Stomach (tissue), 19 donors: ENCODE measurements at places on chromosomes 5 and 9. TPM values are rescaled to one million over a fixed set of nuclear protein-coding genes. Genes with fewer than 3 reads are reported as not detected.
A peak's percentile ranks its signal among the peaks of the same experiment; 100 is the strongest.

DNA sequence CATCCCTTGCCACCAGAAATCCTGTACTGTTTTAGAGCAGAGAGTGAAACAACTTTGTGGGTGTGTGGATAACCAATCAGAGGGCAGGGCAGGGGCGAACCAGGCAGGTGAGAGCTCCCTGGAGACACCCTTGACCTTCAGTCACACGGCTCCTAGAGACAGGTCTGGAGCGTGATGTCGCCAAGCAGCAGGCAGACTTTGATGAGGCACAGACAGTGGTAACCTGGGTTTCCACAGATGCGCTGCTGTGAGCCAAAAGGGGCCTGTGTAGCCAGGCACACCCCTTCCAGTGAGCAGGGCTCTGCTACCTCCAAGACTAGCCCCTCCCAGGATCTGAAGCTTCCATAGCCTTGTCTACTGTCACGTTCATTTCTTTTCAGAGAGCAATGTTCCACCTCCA lies 317.8 kb upstream of the ADCY2 start:
- no peak overlapping the region for H3K4me3 ChIP-seq
- H3K27ac ChIP-seq = no peak overlapping the region
- no peak for DNase-seq
- no peaks in the 10 kb centered on the region for H3K4me1 ChIP-seq
- H3K36me3 ChIP-seq = no peaks in the 10 kb centered on the region

DNA sequence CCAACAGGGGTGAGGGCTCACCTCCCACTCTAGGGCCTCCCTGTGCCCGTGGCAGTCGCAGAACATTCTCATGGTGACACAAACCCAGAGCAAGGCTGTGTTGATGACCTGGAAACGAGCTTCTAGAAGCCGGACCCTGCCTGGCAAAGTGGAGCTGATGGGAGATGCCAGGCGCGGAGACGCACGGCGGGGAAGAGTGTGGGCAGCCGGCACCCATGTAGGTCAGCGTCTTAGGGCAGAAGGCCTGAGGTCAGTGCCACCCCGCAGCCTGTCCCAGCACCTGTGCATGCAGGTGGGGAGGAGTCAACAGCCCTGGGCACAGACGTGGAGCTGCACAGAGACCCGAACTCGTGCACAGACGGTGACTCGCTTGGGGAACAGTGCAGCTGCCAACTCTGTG lies 5.4 kb downstream of the SLC6A18 start:
- H3K36me3 ChIP-seq = no peaks in the 10 kb centered on the region
- no peak for DNase-seq
- H3K4me3 ChIP-seq = no peak overlapping the region
- H3K4me1 ChIP-seq = no peaks in the 10 kb centered on the region
- H3K27ac ChIP-seq = no peak overlapping the region
- H3K27me3 ChIP-seq = no peaks in the 10 kb centered on the region

GRCh38 chr5:143247134-143247815 lies 156.2 kb downstream of the NR3C1 start:
- H3K4me1 ChIP-seq = no peaks in the 10 kb centered on the region
- H3K4me3 ChIP-seq = no peak overlapping the region
- no peak overlapping the region for H3K27ac ChIP-seq
- H3K36me3 ChIP-seq = no peaks in the 10 kb centered on the region

- H3K27ac ChIP-seq = no peak overlapping the region
- no peak overlapping the region for H3K4me3 ChIP-seq
- DNase-seq = no peak
- no peaks in the 10 kb centered on the region for H3K27me3 ChIP-seq
Observed at GRCh38 chr5:1171340-1171941, 30.0 kb upstream of the SLC6A19 start.

- no peak for DNase-seq
- H3K27me3 ChIP-seq = no peaks in the 10 kb centered on the region
- no peak overlapping the region for H3K27ac ChIP-seq
Observed at GRCh38 chr9:19371942-19372341, 8.1 kb downstream of the RPS6 start.

- no peaks in the 10 kb centered on the region for H3K36me3 ChIP-seq
- H3K4me1 ChIP-seq = peaks cover 21% of the 10 kb centered on the region
- peak overlapping the region; percentile 97 for H3K4me3 ChIP-seq
Observed at GRCh38 chr5:79236362-79236969, 535 bp downstream of the JMY start.

- no peak overlapping the region for H3K4me3 ChIP-seq
- no peak overlapping the region for H3K27ac ChIP-seq
- H3K36me3 ChIP-seq = no peaks in the 10 kb centered on the region
- H3K4me1 ChIP-seq = no peaks in the 10 kb centered on the region
- DNase-seq = no peak
- H3K27me3 ChIP-seq = no peaks in the 10 kb centered on the region
Observed at GRCh38 chr9:29285818-29286217, 1712.5 kb upstream of the C9orf72 start.

The ADGRV1 gene
- 0.75 TPM for polyA plus RNA-seq

- DNase-seq = no peak
- H3K36me3 ChIP-seq = no peaks in the 10 kb centered on the region
- H3K27ac ChIP-seq = no peak overlapping the region
- H3K4me1 ChIP-seq = no peaks in the 10 kb centered on the region
- H3K27me3 ChIP-seq = no peaks in the 10 kb centered on the region
Observed at GRCh38 chr9:76926324-76926741, 20.4 kb upstream of the PRUNE2 start.

DNA sequence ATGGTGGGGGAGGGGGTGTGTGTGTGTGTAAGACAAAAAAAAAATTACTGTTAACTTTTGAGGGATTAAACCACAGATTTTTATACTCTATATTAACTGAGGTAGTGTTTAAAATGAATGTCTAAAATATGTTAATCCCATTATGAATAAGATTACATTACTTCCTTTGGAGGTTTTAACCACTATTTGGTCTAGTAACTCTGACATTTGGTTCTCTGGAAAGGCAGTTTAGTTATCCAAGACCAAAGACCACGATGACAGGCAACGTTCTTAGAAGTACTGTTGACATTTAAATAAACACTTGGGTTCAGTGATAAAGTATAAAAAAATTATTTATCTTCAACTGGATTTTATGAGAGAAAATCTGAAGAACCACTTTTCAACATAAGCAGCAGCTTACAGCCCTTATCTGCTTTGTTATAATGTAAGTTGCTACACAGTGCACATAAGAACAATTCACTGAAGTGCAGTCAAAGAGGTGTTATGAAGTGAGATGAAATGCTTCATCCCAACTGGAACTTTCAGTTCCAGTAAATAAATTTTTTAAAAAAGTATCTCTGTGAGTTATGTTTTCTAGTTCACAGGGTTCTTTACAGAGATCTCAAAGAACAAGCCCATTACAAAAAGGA lies 94.5 kb downstream of the OSMR start:
- no peak for DNase-seq
- no peaks in the 10 kb centered on the region for H3K4me1 ChIP-seq
- H3K27ac ChIP-seq = no peak overlapping the region
- no peaks in the 10 kb centered on the region for H3K27me3 ChIP-seq
- H3K36me3 ChIP-seq = peaks cover 84% of the 10 kb centered on the region

- peak; percentile 32 for DNase-seq
- no peak overlapping the region for H3K4me3 ChIP-seq
- no peaks in the 10 kb centered on the region for H3K4me1 ChIP-seq
- H3K27me3 ChIP-seq = no peaks in the 10 kb centered on the region
Observed at GRCh38 chr5:122515709-122516431, 203.8 kb downstream of the SNCAIP start.

The IFNK gene
- not detected for polyA plus RNA-seq

The SLC6A7 gene
- polyA plus RNA-seq = not detected

The SEMA5A gene
- 0.76 TPM for polyA plus RNA-seq

- no peaks in the 10 kb centered on the region for H3K36me3 ChIP-seq
- H3K4me1 ChIP-seq = no peaks in the 10 kb centered on the region
- no peak overlapping the region for H3K27ac ChIP-seq
Observed at GRCh38 chr5:39256477-39257235, 37.3 kb upstream of the FYB1 start.

DNA sequence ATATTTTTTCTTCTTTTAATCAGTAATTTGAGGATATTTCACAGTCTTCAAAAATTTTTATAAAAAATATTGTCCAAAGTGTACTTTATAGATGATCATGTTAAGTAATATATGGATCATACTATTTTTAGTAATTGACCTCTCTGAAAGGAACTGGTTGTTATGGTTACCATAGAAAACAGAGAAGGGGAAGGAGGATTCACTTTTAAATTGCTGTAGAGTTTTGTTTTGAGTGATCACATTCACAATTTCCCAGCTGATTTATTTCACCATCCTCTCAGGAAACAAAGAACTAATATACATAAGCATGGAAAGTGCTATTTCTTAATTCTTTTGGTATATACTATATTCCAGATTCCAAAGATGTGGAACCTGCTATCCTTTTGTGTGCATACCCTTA lies 56.5 kb upstream of the NREP start:
- no peaks in the 10 kb centered on the region for H3K36me3 ChIP-seq
- H3K4me1 ChIP-seq = peaks cover 7% of the 10 kb centered on the region
- no peak overlapping the region for H3K27ac ChIP-seq
- no peaks in the 10 kb centered on the region for H3K27me3 ChIP-seq
- H3K4me3 ChIP-seq = no peak overlapping the region

The CARD6 gene
- 4.0 TPM for polyA plus RNA-seq

DNA sequence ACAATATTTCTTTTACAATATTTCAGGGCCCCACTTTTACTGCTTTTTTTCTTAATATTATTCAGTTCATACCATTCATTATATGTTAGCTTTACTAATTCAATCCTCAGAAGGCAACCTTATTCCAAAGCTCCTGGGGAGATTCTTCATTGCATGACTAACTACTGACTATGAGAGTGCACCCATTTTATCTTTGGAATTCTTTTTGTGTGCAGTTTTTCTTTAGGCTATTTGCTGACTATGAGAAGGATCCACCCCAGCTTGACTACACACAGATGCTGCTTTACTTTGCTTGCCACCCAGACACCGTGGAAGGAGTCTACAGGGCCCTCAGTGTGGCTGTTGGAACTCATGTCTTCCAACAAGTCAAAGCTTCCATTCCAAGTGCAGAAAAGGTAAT lies 56.9 kb upstream of the IL7R start:
- H3K4me1 ChIP-seq = peaks cover 14% of the 10 kb centered on the region
- H3K27ac ChIP-seq = no peak overlapping the region
- no peaks in the 10 kb centered on the region for H3K27me3 ChIP-seq
- H3K36me3 ChIP-seq = no peaks in the 10 kb centered on the region
- DNase-seq = no peak

DNA sequence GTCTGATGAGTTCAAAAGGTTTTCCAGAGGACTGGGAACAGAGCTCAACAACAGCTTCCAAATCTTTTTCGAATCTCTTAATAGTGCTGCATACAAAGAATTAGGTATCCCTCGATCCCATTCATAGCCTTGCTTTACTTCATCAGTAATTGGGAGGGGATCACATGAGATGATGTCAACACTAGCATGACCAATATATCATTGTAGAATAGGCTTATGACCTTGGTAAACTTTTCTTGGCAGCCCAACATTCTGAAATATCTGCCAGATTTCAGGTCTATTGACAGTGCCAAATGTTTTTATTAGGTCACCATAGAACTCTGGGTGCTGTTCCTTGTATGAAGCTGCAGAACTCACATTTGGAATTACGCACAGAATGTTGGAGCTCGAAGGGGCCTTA lies 228.9 kb downstream of the FGF10 start:
- no peak overlapping the region for H3K4me3 ChIP-seq
- H3K27ac ChIP-seq = no peak overlapping the region

The EIF4EBP3 gene
- 80.2 TPM for polyA plus RNA-seq

- H3K27ac ChIP-seq = no peak overlapping the region
- H3K27me3 ChIP-seq = no peaks in the 10 kb centered on the region
- H3K4me3 ChIP-seq = no peak overlapping the region
- H3K36me3 ChIP-seq = peaks cover 33% of the 10 kb centered on the region
- DNase-seq = no peak
- no peaks in the 10 kb centered on the region for H3K4me1 ChIP-seq
Observed at GRCh38 chr9:132381966-132382541, 24.6 kb downstream of the TTF1 start.

- H3K4me3 ChIP-seq = no peak overlapping the region
- H3K27me3 ChIP-seq = no peaks in the 10 kb centered on the region
- peaks cover 5% of the 10 kb centered on the region for H3K4me1 ChIP-seq
- peak overlapping the region; percentile 86 for H3K27ac ChIP-seq
- no peak for DNase-seq
Observed at GRCh38 chr5:34673463-34674125, 17.5 kb downstream of the RAI14 start.

DNA sequence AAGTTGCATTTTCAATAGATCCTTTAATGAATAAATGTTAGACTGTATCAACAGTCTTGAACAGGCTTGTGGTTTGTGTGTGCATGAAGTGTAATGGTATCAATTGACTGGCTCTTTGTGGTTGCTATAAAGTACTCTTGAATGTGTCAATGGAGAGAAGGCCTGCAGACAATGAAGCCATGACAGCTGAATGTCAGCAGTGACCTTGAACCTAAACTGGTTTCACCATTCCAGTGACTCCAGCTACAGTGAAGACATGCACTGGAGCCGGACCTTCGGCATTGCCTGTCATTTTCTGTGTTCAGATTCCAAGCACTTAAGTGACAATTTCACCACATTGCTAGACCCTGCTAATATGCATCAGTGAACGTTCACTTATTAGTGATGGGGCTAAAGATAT lies 276.0 kb upstream of the TMEM161B start:
- H3K27ac ChIP-seq = no peak overlapping the region
- no peaks in the 10 kb centered on the region for H3K27me3 ChIP-seq
- H3K36me3 ChIP-seq = no peaks in the 10 kb centered on the region
- no peak overlapping the region for H3K4me3 ChIP-seq
- H3K4me1 ChIP-seq = no peaks in the 10 kb centered on the region

GRCh38 chr5:142982821-142983200 lies 212.6 kb downstream of the ARHGAP26 start:
- H3K36me3 ChIP-seq = no peaks in the 10 kb centered on the region
- DNase-seq = no peak
- H3K27ac ChIP-seq = peak overlapping the region; percentile 61
- H3K4me1 ChIP-seq = peaks cover 45% of the 10 kb centered on the region
- no peaks in the 10 kb centered on the region for H3K27me3 ChIP-seq
- H3K4me3 ChIP-seq = no peak overlapping the region

- H3K27me3 ChIP-seq = no peaks in the 10 kb centered on the region
- H3K4me3 ChIP-seq = no peak overlapping the region
- no peaks in the 10 kb centered on the region for H3K4me1 ChIP-seq
- DNase-seq = no peak
Observed at GRCh38 chr9:98780059-98780749, 16.2 kb downstream of the ANKS6 start.

The NR5A1 gene
- 0.03 TPM for polyA plus RNA-seq

The PCDHB4 gene
- 0.38 TPM for polyA plus RNA-seq

- peaks cover 10% of the 10 kb centered on the region for H3K4me1 ChIP-seq
- H3K27me3 ChIP-seq = no peaks in the 10 kb centered on the region
- no peak for DNase-seq
- H3K27ac ChIP-seq = no peak overlapping the region
Observed at GRCh38 chr5:73367650-73368049, 80.9 kb downstream of the FOXD1 start.

The TYRP1 gene
- polyA plus RNA-seq = 4.7 TPM

DNA sequence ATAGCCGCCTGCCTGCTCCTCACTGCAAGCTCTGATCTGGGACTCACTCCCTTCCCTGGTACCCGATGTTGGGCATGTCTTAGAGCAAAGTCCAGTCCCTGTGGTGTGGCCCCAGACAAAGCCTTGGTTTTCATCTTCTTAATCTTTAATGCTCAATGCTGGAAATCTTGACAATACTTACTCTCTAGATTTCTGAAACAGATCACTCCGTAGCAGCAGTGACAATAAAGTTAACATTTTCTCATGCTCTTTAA lies 260.2 kb upstream of the IRX2 start:
- no peak overlapping the region for H3K4me3 ChIP-seq
- no peaks in the 10 kb centered on the region for H3K27me3 ChIP-seq
- no peaks in the 10 kb centered on the region for H3K36me3 ChIP-seq
- no peak for DNase-seq
- no peaks in the 10 kb centered on the region for H3K4me1 ChIP-seq
